NCI-H526 (cell line): ENCODE measurements at places on chromosomes 1 and 21.

DNA sequence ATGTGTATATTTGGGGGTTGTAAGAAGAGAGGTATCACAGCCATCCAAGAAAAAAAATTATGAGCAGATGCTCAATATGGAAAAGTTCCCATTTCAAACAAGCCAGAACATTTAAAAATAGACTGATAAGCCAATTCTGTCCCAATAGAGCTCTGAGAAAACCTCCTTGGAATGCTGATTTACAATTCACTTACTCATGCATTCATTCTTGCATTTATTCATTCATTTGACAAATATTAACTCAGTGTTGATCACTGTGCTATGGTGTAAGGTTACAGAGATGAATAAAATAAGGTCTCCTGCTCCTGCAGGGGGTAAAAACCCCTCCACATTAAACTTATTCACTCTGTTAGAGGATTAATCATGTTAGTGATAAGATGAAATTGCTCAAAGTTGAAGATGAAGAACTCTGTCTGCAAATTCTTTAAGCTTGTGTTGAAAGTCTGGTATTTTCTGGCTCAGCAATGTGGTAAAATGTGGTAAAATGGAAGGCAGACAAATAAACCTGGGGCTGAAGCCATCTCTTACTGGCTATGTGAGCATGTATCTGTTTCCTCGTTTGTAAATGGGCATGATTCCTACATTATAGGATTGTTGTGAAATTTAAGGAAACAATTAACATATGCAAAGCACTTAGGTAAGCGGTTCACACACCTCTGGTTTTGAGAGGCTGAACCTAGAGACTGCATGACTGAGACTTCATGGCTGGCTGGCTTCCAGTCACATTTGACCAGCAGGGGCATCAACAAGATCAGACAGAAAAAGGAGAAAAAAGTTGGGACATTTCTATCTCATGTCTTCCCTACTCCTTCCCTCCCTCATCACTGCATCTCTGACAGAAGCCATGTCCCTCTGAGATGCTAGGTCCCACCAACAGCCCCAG lies 45.0 kb upstream of the DAB1 start:
- DNase-seq = peak; percentile 35

- DNase-seq = no peak
Measured at GRCh38 chr1:201267481-201268229, 15.7 kb upstream of the PKP1 start.

- DNase-seq = no peak
Measured at GRCh38 chr1:85991261-85991660, 165.3 kb downstream of the COL24A1 start.

GRCh38 chr1:186896211-186896610 lies 67.5 kb downstream of the PLA2G4A start:
- DNase-seq = no peak

GRCh38 chr1:83545066-83545862 lies 453.7 kb downstream of the TTLL7 start:
- DNase-seq = no peak

DNA sequence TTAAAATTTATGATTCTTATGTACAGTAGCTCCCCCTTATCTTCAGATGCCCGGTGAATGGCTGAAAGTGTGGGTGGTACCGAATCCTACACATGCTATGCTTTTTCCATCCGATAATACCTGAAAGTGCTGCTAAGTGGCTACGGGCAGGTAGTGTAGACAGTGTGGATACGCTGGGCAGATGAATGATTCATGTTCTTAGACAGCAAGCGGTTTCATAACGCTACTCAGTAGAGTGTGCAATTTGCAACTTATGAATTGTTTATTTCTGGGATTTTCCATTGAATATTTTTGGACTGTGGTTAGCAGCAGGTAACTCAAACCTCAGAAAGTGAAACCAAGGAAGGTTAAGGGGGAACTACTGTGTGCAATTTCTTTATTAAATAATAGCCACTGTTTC lies 7.5 kb downstream of the PCP4 start:
- DNase-seq = peak; percentile 19

- no peak for DNase-seq
Measured at GRCh38 chr1:71839876-71840275, 442.5 kb downstream of the NEGR1 start.

DNA sequence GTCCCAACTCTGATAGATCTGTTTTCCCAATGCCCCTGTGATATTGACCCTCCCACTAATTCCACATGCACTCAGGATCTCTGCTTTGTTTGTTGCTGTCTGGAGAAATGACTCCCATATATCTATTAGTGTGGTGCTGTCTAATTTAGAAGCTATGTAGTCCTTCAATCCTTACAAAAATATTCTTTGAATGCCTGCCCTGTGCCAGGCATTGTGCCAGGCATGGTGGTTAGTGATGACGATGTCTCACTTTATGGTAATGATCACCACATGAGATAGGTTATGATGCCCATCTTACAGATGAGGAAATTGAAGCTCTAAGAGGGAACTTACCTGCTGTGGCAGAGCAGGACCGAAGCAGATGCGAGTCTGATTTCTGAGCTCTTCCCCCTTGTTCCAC lies 12.9 kb downstream of the MYOG start:
- no peak for DNase-seq

DNA sequence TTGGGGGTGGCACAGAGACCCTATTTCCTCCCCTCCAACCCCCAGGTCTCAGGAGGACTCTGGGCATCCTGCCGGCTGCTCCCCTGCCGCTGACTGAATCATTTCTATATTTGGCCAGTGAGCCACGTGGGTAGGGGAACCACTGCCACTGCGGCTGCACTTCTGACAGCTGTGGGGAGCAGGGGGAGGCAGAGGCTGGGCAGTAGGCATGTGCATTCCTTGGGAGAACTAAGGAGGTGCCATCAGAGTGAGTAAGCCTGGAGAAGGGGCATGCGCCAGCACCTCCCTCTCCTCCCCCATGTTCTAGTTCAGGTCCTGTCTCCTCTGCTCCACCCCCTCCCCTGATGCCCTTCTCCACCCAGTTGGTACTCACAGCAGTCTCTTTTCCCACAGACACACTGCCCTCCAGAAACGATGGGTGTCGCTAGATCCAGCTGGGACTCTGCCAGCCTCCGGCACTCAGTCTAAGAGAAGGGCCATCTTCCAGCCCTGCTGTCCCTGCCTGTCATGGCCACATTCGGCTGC lies 12.0 kb downstream of the PPFIA4 start:
- no peak for DNase-seq

DNA sequence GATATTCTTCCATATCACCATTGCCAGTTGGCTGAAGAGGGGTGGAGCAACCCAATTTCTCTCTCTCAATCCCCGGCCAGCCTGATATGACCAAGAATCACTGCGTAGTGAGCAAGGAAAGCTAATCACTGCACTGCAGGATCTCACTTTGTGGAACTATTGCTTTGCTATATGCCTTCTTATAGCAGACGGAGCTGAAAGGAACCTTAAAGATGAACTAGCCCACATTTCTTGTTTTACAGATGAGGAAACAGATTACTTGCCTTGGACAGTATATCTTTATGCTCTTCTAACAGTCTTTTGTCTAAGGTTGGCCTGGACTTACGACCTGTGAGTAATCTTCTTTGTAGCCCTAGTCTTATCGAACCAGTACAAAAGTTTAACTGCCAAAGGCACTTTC lies 7.6 kb downstream of the APOBEC4 start:
- DNase-seq = no peak

GRCh38 chr1:220685879-220686278 lies 4.3 kb upstream of the C1orf115 start:
- DNase-seq = no peak

DNA sequence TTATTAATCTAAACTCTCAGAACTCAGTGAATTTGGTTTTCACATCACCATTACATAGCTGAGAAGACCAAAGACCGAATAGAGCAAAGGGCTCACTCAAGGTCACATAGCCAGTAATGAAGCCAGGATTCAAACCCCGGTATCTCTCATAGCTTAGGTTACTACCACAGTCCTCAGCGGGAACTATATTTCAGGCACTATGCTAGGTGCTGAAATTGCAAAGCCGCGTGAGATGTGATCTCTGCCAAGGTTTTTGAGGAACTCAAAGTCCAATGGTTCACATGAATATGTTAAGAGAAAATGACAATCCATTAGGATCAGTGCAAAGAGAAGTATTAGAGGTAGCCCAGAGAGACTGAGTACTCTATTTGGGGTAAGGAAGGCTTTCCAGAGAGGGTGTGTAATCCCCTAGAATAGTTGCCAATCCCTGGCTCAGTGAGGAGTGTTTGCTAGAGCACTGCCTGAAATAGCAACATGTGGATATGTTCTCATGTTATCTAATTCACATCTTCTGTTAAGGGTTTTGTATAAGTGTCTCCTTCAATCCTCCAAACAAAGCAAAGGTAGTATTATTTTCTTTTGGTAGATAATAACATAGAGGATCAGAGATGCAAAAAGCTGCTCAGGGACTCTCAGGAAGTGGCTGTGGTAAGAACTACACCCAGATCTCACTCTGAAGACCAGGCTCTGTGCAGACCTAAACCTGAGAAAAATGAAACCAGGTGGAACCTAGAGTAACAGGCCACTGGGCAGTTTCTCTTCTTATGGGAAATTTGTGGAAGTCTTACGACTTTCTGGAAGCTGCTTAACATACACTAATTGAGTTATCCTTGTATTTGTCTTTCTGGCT lies 93.1 kb upstream of the C8B start:
- DNase-seq = no peak

GRCh38 chr1:67743072-67743725 lies 58.2 kb downstream of the GADD45A start:
- DNase-seq = no peak

DNA sequence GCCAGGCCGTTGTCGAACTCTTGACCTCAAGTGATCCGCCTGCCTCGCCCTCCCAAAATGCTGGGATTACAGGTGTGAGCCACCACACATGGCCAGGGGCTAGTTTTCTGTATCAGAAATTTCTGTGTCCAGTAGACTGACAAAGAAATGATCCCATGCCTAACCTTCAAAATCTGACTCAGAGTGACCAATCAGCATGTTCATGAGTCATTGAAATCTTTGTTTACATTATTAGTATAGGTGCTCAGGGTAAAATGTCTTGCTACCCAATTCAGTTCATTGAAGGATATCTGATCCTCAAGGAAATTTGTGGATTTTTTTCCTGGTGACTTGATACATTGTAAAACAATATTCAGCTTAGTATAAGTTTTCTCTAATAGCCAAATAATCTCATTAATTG lies 11.0 kb upstream of the LDLRAD2 start:
- DNase-seq = no peak

DNA sequence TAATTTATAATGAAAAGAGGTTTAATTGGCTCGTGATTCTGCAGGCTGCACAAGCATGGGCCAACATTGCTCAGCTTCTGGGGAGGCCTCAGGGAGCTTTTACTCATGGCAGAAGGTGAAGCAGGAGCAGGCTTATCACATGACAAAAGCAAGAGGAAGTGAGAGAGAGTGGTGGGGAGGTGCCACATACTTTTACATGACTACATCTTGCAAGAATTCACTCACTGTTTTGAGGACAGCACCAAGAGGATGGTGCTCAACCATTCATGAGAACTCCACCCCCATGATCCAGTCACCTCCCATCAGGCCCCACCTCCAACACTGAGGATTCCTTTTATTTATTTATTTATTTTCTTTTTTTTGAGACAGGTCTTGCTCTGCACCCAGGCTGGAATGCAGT lies 5.5 kb upstream of the PLEKHM2 start:
- no peak for DNase-seq

- no peak for DNase-seq
Measured at GRCh38 chr1:77642196-77642595, 40.3 kb downstream of the ZZZ3 start.

DNA sequence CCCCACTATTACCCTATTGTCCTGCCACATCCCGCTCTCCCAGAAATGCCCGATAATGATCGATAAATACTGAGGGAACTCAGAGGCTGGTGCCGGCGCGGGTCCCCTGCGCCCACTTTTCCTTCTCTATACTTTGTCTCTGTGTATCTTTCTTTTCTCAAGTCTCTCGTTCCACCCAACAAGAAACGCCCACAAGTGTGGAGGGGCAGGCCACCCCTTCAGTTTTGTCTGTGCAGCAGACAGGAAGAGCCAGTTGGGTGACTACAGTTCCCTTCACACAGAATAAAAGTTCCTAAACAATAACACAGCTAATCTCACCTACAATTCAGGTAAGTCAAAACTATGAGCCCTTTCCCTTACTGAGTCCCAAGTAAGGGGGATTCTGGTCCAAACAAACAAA lies 423.7 kb downstream of the SMYD3 start:
- DNase-seq = no peak

- DNase-seq = no peak
Measured at GRCh38 chr1:215131291-215131690, 48.8 kb downstream of the KCNK2 start.

GRCh38 chr1:1170215-1171091 lies 3.2 kb upstream of the TTLL10 start:
- no peak for DNase-seq

GRCh38 chr1:21521717-21522060 lies 12.5 kb downstream of the ALPL start:
- DNase-seq = no peak

GRCh38 chr1:233738396-233738795 lies 124.5 kb downstream of the KCNK1 start:
- DNase-seq = no peak

GRCh38 chr21:33751120-33751519 lies 108.8 kb downstream of the ITSN1 start:
- no peak for DNase-seq

- DNase-seq = no peak
Measured at GRCh38 chr1:65429078-65429477, 8.6 kb downstream of the LEPR start.

DNA sequence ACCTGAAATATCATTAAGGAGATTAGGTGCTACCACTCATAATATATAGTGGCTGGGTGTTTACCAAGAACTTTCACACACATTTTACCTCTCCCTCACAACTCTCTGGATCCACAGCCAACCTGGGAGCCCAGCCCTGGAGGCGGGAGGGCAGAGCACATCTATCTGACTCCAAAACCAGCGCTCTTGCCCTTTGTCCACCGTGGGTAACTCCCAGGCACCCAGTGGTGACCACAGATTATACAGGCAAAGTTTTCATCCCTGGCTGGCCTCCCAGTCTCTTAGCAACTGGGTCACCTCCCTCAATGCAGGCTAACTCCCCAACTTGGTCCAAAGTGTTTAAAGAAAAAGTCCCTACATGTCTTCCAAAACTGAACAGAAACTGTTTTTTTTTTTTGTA lies 2.4 kb downstream of the PAQR7 start:
- DNase-seq = no peak

- no peak for DNase-seq
Measured at GRCh38 chr21:35234725-35235124, 185.6 kb upstream of the RUNX1 start.

GRCh38 chr1:2374252-2375155 lies 16.9 kb downstream of the MORN1 start:
- peak; percentile 76 for DNase-seq

- peak; percentile 10 for DNase-seq
Measured at GRCh38 chr1:56709269-56709880, 64.3 kb downstream of the PRKAA2 start.

- DNase-seq = no peak
Measured at GRCh38 chr1:74596717-74597116, 76.9 kb downstream of the ERICH3 start.

GRCh38 chr1:86064899-86065298 lies 91.7 kb downstream of the COL24A1 start:
- DNase-seq = no peak
